Naive thymus-derived CD4-positive, alpha-beta T cell (primary cell): ENCODE measurements at places on chromosomes 12 and 14. TPM values are rescaled to one million over a fixed set of nuclear protein-coding genes. Genes with fewer than 3 reads are reported as not detected.

Gene COA8
- 24.1 TPM for total RNA-seq

Gene KRT6C
- total RNA-seq = not detected

Gene CYP46A1
- total RNA-seq = 0.34 TPM

Gene RPL36AL
- 281 TPM for total RNA-seq

Gene GDF11
- total RNA-seq = 14.1 and 16.2 TPM in 2 replicates

Gene IL23A
- 18.5 and 18.7 TPM in 2 replicates for total RNA-seq

Gene FOXG1
- total RNA-seq = not detected

Gene TBC1D30
- 1.1 TPM for total RNA-seq

Gene PDZRN4
- total RNA-seq = not detected in 2 replicates

Gene NFE2
- total RNA-seq = not detected

Gene SERPINA5
- total RNA-seq = not detected in 2 replicates

Gene GPR84
- 13.1 TPM for total RNA-seq

Gene TSPAN11
- not detected for total RNA-seq

Gene TESPA1
- 296 TPM for total RNA-seq

Gene KCNH5
- not detected for total RNA-seq

Gene SMIM10L1
- total RNA-seq = 7.8 TPM

Gene RHEBL1
- 8.5 and 9.4 TPM in 2 replicates for total RNA-seq

Gene PTMS
- 11.1 TPM for total RNA-seq

Gene EPYC
- not detected in 2 replicates for total RNA-seq

Gene AKAP3
- total RNA-seq = 2.5 TPM

Gene MYO1H
- total RNA-seq = not detected

Gene GPRC5D
- not detected for total RNA-seq

Gene LPAR5
- 6.4 and 7.1 TPM in 2 replicates for total RNA-seq

Gene NPFF
- total RNA-seq = not detected

Gene PLXNC1
- 38.3 and 40.4 TPM in 2 replicates for total RNA-seq

Gene ZNF705A
- total RNA-seq = not detected in 2 replicates

Gene CABP1
- 0.24 and 0.28 TPM in 2 replicates for total RNA-seq

Gene RAPGEF3
- total RNA-seq = 1.3 TPM

Gene KRT83
- not detected for total RNA-seq

Gene RERGL
- not detected for total RNA-seq

Gene TSHR
- 0.78 TPM for total RNA-seq

Gene RASAL1
- total RNA-seq = 0.10 and 0.19 TPM in 2 replicates

Gene MYF5
- not detected for total RNA-seq

Gene KRT73
- total RNA-seq = 26.7 TPM

Gene TCL1B
- total RNA-seq = not detected

Gene CCDC60
- total RNA-seq = not detected

Gene SLCO1B1
- not detected in 2 replicates for total RNA-seq

Gene CD69
- total RNA-seq = 29.5 TPM

Gene FAM222A
- 0.24 TPM for total RNA-seq

Gene DNM1L
- total RNA-seq = 51.9 TPM

Gene IFI27
- 2.9 TPM for total RNA-seq

Gene PLEKHG7
- total RNA-seq = 0.56 TPM

Gene FAM181A
- total RNA-seq = not detected in 2 replicates

Gene KRT78
- total RNA-seq = not detected

Gene CCDC197
- not detected for total RNA-seq

Gene MANSC4
- total RNA-seq = not detected in 2 replicates

Gene HVCN1
- total RNA-seq = 6.4 TPM

Gene GPRC5A
- 0.13 TPM for total RNA-seq

Gene LRP1-AS
- not detected for total RNA-seq

Gene ASIC1
- total RNA-seq = 7.8 and 10.1 TPM in 2 replicates

Gene TTC9
- total RNA-seq = 33.4 TPM

Gene TAS2R9
- total RNA-seq = not detected

Gene ST8SIA1
- total RNA-seq = 6.0 TPM

Gene STAC3
- 2.5 TPM for total RNA-seq

Gene IFI27L2
- total RNA-seq = 17.2 TPM

Gene GPR162
- total RNA-seq = 10.5 TPM
